NCI-H446 treated with DMSO at 0.1 percent for 48 hours (cell line): ENCODE measurements at places on chromosomes 11 and 22.
A peak's percentile ranks its signal among the peaks of the same experiment; 100 is the strongest.

GRCh38 chr11:64724863-64725532 is 2.0 kb upstream of the NRXN2 start:
- no peak for DNase-seq

DNA sequence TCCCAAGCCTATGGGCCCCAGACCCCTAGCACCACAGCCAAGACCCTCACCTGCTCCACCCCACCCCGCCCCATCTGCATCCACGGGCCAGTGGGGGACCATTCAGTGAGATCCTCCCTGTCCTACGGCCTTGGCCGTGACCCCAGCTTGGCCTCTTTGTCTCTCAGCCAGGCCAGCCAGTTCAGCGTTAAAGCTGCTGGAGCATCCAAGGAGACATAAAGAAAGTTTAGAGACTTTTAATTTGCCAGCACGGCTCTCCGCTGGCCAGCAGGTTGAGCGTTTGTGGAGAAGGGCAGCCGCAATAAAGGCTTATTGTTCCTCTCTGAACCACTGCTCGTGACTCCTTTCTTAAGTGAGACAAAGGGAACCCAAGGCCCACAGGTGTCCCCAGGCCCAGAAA is 49.3 kb upstream of the LMO1 start:
- DNase-seq: no peak

- DNase-seq: no peak
Observed at GRCh38 chr11:106088896-106089295, 11.4 kb downstream of the AASDHPPT start.

DNA sequence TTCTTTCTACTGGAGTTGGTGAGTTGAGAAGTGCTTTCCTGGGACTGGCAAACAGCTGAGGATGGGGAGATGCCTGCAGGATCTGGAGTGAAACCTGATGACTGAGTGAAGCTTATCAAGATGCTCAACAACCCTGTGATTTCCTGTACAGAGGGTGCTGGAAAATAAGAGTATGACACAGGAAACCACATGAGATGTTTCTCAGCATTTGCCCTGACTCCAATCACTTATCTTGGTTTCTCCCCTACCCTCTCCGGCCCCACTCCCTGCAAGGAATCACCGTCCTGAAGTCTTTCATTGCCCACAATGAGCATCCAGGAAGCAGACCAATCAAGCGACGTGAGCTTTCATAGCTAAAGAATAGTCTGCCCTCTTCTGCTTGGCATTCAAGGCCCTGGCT is at the start of gene MRGPRX2:
Gene MRGPRX2 (minus strand): TSS at position 89 of the 400 bp plus-strand sequence. CDS start 4,315 bp downstream, outside the sequence.
- DNase-seq: no peak

DNA sequence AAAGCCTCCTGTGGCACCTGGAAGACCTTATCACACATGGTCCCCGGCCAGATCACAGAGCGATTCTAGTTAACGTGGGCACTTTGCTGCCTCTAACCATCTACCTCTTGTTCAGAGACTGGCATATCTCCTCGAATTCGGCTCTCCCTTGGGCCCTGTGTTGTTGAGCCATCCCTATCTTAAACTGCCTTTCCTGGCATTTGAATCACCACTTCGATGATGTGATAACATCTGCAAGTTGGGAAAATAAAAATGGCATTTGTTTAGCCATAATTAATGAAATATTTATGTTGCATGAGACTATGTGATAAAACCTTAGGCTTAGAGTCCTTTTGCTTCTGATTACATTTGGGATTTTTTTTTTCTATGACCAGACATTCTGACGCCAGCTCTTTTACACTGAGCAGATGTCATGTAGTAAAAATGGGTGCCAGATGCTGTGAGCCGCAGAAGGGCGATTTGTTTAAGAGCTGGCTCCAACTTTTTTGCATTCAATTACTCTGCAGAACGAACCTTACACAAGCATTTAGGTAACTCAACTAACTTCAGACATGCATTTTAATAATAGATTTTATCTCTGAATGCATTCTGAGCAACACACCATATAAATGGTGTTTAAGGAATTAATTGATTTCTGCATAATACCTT is 58.5 kb upstream of the PARVA start:
- peak; percentile 97 for DNase-seq

DNA sequence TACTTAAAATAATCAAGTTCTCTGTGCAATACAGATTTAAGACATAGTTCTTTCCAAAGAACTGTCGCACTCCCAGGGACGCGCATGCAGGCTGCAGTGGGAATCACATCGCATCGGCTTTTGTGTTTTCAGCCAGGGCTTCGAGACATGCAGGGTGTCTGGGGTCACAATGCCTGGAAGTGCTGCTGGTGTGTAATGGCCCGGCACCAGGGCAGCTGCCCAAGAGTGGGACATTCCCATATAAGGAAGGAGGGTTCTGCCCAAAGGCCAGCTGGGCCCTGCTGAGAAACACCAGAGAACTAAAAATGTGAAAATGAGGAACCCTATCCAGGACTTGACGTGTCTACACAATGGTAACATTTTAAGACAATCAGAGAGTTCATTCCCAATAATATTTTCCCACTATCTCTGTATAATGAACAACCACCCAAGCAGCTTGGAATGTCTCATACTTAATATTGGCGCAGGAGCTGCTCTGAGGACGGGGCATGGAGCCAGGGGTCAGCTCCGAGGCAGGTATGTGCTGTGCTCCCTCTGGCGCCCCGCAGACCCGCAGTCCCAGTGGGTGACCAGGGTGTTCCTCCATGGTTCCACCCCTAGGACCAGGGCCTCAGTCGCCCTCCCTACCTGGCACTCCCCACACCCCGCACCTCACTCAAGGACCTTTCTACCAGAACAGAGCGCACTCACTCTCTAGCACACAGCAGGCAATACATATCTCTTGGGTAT is 11.3 kb downstream of the MCAT start:
- DNase-seq: no peak

- DNase-seq: no peak
Observed at GRCh38 chr22:29116397-29117123, 43.7 kb downstream of the KREMEN1 start.

- peak; percentile 26 for DNase-seq
Observed at GRCh38 chr11:116879800-116880625, 42.6 kb upstream of the APOA1 start.

DNA sequence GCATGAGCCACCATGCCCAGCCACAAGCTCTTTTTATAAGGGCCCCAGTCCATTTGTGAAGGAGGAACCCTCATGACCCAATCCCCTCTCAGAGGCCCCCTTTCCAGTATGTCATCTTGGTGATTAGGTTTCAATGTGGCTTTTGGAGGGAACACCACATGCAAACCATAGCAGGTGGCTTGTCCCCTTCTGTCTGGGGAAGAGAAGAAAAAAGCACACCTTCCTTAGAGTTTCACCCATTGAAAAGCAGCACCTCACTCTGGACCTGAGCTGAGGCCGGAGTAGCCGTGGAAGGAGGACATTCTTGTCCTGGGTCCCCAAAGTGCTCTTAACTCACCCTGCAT is 25.4 kb downstream of the NEAT1 start:
- DNase-seq: no peak

DNA sequence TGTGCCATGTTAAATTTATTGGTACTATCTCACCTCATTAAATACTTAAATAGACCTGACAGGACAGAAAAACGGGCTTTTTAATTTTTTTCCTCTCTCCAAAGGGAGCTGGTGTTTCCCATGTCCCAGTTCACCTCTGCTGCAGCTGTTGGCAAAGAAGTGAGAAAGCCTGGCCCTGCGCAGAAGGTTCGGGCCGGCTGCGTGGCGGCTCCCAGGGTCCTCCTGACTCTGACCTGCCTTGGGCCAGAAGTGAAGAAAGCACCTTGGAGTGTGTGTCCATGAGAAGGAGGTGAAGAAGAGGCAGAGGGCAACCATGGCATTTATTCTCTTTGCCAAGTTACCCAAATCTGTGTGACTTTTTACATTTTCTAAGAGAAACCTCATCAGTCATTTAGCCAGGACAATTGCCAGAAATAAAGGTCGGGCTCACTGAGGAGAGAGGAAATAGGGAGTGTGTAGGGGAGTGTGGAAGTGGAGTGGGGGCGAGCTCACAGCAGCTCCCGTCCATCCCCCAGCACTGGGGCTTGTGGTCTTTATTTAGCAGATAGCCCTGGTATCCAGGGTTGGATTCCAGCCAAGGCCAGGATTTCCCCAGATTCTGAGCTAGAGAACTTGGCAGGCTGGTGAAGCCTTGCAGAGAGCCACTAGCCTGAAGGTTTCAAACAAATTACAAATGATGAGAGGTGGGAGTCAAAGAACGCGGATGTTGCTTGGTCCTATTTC is 102.4 kb upstream of the CADM1 start:
- DNase-seq: peak; percentile 57

- DNase-seq: no peak
Observed at GRCh38 chr11:20048246-20048645, 112.0 kb downstream of the DBX1 start.

DNA sequence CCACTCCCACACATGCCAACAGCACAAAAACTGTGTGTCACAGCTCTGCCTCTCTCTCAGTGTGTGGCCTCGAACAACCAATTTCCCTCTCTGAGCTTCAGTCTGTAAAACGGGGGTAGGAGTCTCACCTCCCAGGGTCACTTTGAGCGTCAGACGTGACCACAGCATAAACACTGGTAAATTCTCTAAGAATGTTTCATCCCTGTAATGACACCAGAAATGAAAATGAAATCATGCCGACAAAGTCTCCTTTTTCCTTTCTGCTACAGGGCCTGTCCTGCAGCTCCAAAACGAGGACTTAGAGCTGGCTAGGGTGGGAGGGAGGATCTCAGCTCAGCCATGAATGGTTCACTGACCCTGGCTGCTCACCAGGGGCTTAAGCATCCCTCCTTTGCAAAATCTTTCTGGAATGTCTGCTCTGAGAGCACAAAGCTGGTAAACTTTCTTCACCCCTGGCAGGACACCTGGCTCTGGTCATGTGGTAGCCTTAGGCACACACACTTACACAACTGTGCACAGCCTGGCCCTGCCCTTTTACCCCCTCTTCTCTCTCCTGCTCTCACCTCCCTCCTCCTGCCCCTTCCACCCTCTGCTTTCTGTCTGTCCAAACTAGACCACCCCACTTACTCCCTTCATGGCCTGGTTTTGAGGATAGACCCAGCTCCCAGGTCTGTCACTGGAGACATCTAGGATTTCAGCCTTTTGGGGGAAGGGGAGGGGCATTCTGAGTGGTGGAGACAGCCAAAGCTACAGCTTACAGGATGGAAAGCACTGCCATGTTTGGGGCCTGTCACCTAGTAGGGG is 12.3 kb upstream of the TSKU start:
- no peak for DNase-seq

- DNase-seq: no peak
Observed at GRCh38 chr22:24030186-24030702, 19.1 kb downstream of the CABIN1 start.
